ENCODE measurements at places on chromosomes 3 and 15.

GRCh38 chr3:37531066-37531720, 330.5 kb upstream of the CTDSPL start:
- DNase-seq, result no peak

GRCh38 chr15:92095693-92096092, 242.2 kb downstream of the SLCO3A1 start:
- DNase-seq, result no peak

GRCh38 chr3:193548406-193548805, 6.3 kb downstream of the ATP13A4 start:
- no peak for DNase-seq

DNA sequence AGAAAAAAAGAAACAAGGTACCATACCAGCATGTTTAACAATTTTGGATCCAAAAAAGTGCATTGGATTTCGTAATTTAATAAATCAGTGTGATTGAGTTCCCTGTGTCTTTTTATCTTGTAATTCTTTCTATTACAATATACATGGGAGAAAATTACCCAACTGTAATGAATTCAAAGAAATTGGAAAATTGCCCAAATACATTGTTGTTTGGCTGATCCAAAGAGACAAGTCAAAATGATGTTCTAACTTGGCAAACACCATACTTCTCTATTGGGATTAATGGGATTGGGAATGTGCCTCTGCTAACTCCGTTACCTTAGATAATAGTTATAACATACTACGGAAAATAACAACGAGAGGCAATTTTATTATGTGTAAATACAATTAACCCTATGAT, 1097.1 kb downstream of the ROBO1 start:
- DNase-seq, result no peak

GRCh38 chr3:191873736-191874135, 412.8 kb downstream of the PYDC2 start:
- DNase-seq, result no peak

DNA sequence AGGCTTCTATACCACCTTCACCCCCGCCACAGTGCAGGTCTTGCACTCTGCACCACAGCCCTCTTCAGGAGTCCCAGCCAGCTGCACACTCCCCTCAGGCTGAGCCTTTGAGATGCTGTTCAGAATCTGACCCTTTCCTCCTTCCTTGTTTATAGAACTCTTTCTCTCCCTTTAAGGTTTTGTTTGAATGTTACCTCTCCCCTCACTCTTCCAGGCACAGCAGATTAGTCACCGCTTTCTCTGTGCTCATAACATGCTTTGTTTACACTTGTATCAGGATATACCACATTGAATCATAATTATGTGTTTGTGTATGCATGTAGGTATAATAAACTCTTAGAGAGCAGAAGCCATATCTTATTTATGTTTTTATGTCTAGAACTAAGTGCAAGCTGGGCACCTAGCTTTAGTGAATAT, 168.4 kb upstream of the BCL6 start:
- no peak for DNase-seq

DNA sequence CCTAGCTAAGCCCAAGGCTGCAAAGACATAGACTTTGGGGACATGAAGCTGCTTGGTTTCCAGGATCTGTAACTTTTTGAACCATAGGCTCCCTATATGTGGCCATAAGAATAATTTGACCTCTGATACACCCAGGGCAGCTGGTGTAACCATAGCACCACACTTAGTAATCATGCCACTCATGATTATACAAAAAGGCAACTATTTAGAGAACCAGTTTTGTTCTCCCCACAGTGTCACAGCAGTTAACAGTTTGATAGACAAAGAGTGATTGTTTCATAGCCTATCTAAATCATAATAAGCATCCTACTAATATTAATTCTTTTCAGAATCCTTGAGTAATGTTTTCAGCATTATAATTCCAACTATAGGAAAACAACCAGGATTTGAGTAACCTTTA, 334.9 kb downstream of the NEK10 start:
- no peak for DNase-seq

DNA sequence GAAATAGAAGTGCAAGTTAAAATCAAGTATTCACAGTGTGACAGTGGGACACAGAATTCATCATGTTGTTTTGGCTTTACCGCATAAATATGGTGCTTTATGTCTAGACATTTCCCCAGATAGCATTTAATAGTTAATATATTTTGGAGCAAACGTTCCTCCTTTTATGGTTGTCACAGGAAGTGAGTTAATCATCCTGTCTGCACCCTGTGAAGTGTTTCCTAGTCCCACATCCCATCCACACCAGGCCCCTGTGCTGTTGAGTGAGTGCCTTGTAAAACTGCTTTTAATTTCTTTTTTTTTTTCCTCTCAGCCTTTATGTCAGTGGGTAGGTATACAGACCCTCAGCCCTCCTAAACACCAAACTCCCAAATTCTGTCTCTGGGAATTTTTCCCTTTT, 393.7 kb downstream of the FEZF2 start:
- peak; percentile 54 for DNase-seq

GRCh38 chr15:56320316-56320715, 44.9 kb upstream of the TEX9 start:
- no peak for DNase-seq

- no peak for DNase-seq
Observed at GRCh38 chr15:56242576-56243162, 1.0 kb downstream of the RFX7 start.

GRCh38 chr3:176927280-176927679, 270.0 kb downstream of the TBL1XR1 start:
- no peak for DNase-seq

GRCh38 chr15:74540161-74540760, 759 bp upstream of the ARID3B start:
- peak; percentile 18 for DNase-seq

DNA sequence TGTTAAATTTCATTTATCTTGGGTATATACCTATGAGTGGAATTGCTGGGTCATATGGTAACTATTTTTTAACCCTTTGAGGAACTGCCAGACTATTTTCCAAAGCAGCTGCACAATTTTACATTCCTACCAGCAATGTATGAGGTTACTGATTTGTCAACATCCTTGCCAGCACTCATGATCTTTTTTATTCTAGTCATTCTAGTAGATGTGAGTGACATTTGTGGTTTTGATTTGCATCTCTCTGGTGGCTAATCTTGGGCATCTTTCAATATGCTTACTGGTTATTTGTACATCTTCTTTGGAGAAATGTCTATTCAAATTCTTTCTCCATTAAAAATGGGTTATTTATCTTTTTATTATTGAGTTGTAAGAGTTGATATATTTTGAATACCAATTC, 21.3 kb upstream of the LRRC58 start:
- no peak for DNase-seq

GRCh38 chr15:94052711-94053110, 178.7 kb upstream of the MCTP2 start:
- DNase-seq, result no peak

DNA sequence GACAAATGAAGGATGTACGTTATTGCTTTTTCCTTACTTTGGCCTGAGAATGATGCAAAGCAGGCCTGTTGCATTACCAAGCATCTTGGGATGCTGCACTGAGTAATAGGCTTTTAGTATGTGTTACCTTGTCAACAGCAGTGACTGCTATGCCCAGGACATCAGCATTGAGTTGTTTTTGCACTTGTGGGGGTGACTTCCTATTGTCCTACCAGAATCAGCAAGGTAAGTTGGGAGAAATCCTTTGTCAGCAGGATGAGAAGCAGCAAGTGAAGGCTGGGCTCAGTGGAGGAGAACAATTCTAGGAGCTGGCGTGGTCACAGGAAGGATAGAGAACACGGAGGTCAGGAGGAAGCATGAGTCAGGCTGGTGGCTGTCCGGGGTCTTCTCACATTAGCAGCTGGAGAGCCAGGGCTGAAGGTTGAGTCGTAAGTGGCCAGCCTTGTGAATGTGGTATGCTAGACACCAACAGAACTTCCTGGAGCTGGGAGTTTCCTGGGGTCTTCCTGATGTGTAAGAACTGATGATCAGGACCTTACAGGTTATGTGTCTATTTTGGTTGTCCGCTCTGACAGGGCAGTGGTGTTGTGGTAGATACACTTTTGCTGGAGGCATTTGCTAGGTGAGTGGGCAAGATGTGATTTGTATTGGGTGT, 142.7 kb downstream of the FNDC3B start:
- DNase-seq, result peak; percentile 61

DNA sequence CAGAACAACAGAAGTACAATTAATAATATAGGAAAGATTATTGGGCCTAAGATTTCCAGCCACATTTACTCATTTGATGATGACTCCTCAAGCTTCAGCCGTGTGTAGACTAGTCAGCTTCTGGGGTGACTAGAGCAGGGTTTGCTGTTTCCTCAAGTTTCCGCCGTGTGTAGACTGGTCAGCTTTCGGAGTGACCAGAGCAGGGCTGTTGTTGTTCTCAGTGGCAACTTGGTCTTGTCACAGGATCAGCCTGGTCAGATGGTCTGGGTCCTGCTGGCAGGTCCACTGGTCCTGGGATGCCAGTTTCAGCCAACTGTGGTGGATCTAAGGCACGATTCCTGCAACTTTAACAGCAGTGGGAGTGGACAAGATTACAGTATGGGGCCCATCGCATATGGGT, 21.8 kb upstream of the NOX5 start:
- DNase-seq, result no peak

- no peak for DNase-seq
Observed at GRCh38 chr3:52930748-52931147, 33.4 kb upstream of the STIMATE start.

Data from fibroblast of skin of abdomen (primary cell).